ENCODE measurements at places on chromosomes 5 and 9.

- DNase-seq = no peak
These were observed 2.7 kb upstream of the ALDH1A1 start for GRCh38 chr9:72955571-72955970.

DNA sequence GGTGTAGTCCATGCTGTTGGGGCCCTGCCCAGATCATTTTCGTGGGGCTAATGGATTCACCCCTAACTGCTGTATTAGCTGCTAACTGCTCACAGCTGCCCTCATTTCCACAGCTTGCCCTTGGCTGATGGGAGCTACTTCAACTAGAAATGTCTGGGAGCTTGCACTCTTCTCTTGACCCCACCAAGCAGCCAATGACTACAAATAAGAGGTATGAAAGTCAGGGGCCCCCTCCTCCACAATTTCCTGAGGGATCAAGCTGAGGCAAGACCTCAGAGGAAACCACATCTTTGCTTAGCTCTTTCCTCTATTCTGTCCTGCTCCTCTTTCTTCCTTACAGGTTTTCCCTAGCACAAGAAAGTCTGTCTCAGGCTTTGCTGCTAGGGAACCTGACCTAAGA, 397.5 kb downstream of the MLLT3 start:
- no peak for DNase-seq

GRCh38 chr9:34986540-34987047, 3.0 kb upstream of the DNAJB5 start:
- DNase-seq = peak; percentile 71

DNA sequence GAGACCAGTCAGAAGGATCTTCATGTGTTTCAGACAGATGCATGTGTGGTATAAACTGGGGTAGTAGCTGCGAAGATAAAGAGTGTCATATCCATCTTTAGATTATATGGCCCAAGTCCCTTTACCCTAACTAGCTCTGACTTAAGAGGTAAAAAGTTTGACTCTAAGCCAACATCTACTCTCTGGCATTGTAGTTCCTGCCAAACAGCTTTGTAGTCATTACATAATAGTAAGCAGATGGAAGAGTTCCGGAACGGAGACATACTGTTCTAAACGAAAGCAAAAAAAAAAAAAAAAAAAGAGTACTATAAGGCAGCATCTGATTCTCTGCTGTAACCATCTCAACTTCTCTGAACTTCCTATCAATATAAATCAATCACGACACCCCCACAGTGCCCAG, 48.8 kb downstream of the CEMIP2 start:
- DNase-seq = no peak

DNA sequence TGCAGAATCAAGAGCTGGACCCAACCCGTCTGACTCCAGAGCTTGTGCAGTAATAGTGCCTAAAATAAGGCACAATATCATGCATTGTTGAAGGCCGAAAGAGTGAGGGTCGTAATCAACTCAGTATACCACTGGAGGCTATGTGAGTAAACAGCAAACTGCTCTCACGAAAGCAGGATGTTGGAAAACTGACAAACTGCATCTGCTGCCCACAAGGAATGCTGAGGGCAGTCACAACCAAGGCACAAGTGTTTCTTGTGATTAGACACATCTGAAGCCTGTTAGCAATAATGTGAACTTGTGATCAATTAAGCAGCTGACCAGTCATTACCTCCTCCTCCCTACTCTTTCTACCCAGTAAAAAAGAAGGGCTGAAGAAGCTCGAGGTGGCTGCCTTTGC, 48.8 kb downstream of the TRPM3 start:
- no peak for DNase-seq

GRCh38 chr9:14186096-14186495, 127.8 kb downstream of the NFIB start:
- no peak for DNase-seq

- no peak for DNase-seq
These were observed 41.3 kb upstream of the FOXE1 start for GRCh38 chr9:97811533-97812246.

DNA sequence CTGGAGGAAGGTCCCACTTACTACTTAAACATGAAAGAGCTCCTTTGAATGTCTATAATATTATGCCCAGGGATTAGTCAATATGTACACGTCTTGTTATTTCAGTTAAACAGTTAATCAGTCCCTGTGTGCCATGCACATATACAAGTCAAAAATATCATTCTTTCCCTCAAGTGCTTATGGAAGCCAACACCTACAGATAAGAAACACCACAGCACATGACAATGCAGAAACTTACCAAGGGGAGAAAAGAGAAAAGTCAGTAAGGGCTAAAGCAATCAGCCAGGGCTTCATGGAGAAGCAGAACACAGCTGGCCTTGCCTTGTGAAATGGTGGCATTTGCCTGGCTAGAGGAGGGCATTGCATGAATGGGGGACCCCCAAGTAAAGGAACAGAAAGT, 88.3 kb downstream of the SNCAIP start:
- no peak for DNase-seq

DNA sequence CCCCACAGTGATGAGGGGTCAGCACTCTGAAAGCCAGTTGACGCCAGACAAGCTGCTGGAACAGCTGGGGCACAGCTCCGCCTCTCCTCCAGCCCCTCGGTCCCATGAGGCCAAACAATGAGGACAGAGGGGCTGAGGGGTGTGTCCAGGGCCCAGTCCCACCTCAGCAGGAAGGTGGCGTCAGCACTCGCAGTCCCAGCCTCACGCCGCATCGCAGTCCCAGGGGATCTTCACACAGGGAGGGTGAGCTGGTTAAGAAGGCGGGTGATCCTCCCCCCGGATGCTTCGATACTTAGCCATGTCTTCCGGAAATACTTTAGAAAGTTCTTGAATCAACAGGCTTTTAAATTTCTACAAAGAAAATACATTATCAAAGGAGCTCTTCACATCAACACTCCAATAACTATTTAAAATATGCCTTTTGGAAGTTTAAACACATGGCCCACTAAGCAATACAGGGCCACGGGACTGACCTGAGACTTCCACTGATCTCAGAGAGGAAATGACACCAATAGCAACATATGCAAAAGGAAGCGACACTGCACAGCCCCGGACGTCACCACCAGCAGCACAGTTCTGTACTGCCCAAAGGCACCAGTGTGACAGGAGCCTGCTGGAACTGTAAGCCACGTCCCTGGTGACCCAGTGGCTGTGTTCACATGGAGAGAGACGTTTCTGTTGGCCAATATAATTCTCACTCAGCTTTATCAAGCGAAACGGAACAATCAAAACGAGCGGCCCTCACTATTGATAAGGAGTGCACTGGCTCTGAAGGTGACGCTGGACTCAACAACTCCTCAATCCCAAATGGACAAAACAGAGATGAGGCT, 5.9 kb downstream of the MED10 start:
- DNase-seq = no peak

DNA sequence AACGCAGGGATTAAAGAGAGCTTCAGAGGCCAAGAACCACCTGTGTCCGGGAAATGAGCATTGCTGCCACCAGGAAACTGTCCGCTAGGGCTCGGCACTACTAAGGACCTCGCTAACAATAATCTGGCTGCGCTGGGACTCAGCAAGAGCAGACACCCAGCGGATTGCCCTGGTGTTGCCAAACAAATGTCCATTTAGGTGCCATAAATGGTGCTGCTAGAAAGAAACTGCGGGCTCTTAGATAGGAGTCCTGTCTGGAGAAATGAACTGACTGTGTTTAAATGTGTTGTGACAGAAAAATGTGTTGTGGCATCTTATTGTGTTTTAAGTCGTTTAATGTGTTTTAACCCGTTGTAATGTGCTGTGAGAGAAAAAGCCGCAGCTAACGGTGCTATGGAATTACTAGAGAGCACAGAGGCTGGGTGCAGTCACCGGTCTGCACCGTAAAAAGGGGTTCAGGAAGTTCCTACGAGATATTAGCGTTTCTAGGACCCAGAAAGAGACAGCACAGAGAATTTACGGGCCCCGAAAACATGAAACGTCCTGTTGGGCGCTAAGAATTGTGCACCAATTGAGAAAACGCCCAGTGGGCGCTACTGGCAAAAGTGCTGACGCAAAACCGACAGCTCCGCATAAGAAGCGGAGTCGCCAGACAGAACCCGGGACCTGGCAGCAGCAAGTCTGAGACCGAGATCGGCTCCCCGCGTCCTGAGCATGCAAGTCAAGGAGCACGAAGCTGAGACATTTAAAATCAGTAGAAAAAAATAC, 90.6 kb downstream of the ANXA2R start:
- peak; percentile 45 for DNase-seq

DNA sequence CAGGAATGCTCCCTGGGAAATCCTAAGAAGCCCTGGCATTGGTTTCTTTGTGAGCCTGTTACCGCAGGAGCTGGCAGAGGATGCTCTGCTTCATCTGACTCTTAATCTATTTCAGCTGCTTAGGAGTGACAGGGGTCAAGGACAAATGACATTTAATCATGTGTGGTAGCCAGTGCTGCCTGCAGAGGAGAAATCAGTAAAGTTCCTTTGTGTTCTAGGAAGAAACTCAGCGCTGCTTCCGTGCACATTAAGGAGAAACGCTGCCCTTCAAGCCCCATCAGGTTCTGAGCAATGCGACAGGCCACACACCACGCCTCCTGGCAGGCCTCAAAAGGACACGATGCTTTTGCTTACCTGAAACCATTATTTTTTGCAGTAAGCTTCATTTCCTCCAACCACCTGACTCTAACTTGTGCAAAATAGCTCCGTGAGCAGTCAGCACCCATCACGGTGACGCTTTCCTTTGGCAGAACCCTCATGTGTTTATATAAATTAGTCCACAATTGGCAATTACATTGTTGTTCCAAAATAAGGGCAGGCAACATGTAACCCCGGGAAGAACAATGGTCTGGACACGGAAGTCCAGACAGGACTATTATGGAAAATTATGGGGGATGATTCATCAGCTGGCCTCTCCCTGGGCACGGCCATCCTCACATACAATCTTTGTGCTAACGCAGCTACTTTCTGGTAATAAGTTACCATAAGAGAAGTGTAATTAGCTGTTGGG, 387.9 kb upstream of the DAP start:
- no peak for DNase-seq

- DNase-seq = peak; percentile 22
These were observed 152.5 kb downstream of the DMRT2 start for GRCh38 chr9:1202512-1203280.

DNA sequence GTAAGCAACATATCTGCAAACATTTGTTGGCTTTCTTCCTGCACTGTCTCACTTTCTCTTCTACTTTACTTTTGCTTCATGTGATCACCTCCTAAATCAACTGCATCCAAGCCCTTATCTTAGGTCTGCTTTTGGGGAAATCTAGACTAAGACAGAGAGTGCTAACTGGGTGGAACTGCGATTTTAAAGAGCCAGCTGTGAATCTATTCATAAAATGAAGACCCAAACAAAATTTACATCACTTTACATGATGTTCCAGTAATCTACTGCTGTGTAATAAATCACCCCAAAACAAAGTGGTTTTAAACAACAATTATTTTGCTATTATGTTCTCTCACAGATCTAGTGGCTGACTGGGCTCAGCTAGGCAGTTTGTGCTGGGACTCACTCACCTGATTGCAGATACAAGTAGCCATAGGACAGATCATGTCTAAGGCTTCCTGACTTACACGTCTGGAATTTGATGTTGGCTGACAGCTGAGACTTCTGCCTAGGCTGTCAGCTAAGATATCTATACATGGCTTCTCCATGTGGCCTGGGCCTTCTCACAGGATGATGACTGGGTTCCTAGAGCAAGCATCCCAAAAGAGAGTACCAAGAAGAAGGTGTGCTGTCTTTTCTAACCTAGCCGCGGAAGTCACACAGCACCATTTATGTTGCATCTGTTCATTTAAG, 145.1 kb upstream of the TBCA start:
- DNase-seq = no peak

- DNase-seq = no peak
These were observed 2.9 kb upstream of the KLF4 start for GRCh38 chr9:107492381-107492970.

DNA sequence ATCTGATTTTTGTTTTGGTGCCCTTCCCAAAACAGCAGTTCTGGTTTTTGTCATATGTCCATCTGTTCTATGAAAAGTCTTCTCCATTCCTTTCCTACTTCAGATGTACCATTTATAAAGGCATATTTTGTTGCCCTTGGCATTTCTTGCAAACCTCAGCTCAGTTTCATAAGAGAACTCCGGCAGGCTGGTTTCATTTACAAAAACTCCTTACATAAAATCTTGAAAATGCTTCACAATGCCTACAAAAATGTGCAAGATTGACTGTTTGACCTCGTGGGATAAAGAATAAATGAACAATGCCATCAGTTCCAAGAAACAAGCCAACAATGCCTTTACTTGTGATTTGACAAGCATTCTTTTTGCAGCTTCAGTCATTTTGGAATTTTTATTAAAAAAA, 39.1 kb upstream of the CTNNAL1 start:
- DNase-seq = peak; percentile 5

GRCh38 chr9:27436234-27436633, 87.9 kb upstream of the IFNK start:
- no peak for DNase-seq

DNA sequence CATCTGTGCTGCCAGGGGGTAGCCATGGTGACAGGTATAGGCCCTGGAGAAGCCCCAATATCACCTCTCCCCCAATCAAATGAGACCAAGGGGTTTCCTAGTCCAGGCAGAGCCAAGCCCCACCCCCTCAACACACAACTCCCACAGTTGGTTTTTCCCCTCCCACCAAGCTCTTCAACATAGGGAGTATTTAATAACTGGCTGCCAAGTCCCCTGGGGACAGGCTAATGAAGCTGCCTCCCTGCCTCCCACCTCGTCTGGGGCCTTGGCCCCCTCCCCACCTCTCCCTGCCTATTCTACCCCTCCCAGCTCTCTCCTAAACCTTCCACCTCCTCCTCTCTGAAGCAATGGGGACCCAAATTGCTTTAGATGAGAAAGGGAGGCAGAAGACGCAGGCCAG, 23.4 kb downstream of the CPLX2 start:
- no peak for DNase-seq

DNA sequence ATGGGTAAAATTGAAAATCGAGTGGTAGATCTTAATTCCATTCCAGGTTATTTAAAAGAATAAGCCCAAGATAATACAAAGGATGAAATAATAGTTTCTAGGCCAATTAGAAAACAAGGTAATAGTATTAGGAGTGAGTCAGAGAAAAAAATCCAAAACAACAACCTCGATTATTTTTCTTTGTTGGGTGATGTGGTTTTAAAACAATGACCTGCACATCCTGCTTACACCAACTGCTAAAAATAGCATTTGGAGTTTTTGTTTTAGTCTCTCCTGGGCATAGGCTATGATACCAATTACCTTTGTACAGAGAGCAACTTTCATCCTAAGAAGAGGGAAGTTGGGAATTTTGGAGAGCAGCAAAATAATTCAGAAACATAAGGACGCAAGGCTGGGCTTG, 101.7 kb upstream of the MYO10 start:
- no peak for DNase-seq

DNA sequence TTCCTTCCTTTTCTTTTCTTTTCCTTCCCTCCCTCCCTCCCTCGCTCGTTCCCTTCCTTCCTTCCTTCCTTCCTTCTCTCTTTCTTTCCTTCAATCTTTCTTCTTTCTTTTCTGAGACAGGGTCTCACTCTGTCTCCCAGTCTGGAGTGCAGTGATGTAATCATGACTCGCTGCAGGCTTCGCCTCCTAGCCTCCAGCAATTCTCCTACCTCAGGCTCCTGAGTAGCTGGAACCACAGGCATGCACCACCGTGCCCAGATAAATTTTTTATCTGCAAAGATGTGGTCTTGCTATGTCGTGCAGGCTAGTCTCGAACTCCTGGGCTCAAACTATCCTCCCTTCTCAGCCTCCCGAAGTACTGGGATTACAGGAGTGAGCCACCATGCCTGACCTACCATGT, 81.4 kb downstream of the SPATA31C2 start:
- no peak for DNase-seq

All from pons (tissue), 1 donor.